A673 (cell line): ENCODE measurements at places on chromosomes 7 and 10. TPM values are rescaled to one million over a fixed set of nuclear protein-coding genes. Genes with fewer than 3 reads are reported as not detected.

Gene APBB1IP
- total RNA-seq, result not detected in 2 replicates

Gene CPEB3
- 1.1 and 1.4 TPM in 2 replicates for total RNA-seq

Gene RASA4B
- 1.8 and 4.6 TPM in 2 replicates for total RNA-seq

Gene GHRHR
- total RNA-seq, result not detected in 2 replicates

Gene SPDYE8
- not detected in 2 replicates for total RNA-seq

Gene PODXL
- total RNA-seq, result 22.1 and 22.6 TPM in 2 replicates

Gene TMEM140
- total RNA-seq, result not detected in 2 replicates

Gene TMEM273
- not detected in 2 replicates for total RNA-seq

Gene CUL1
- total RNA-seq, result 75.5 and 75.7 TPM in 2 replicates

- no peak for DNase-seq
Measured at GRCh38 chr10:93067443-93068365, 6.0 kb upstream of the CYP26A1 start.

GRCh38 chr10:132362151-132362611, 30.2 kb downstream of the LRRC27 start:
- DNase-seq, result no peak

- peak; percentile 63 for DNase-seq
Measured at GRCh38 chr7:28626624-28627262, 214.4 kb downstream of the CREB5 start.

- no peak for DNase-seq
Measured at GRCh38 chr7:128112781-128113221, 81.6 kb upstream of the LRRC4 start.

DNA sequence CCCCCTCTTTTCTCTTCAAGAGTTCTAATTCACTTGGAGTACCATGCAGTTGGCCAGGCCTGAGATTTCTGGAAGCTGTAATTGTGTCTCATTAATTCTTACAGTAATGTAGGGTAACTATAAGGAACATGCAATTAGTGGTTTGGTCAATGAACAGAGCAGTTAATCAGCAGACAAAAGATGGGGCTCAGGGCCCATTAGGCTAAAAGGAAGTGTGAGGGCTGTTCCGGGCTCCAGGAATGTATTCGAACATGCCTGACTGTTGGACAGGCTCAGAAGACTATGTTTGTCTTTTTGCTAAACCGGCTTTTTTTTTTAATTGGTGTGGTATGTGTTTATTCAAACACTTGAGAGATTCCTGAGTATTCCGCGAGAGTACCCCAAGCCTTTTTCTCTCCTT, 42.5 kb upstream of the FZD8 start:
- DNase-seq, result no peak
